ENCODE measurements at places on chromosomes 5 and 9. TPM values are rescaled to one million over a fixed set of nuclear protein-coding genes. Genes with fewer than 3 reads are reported as not detected.

DNA sequence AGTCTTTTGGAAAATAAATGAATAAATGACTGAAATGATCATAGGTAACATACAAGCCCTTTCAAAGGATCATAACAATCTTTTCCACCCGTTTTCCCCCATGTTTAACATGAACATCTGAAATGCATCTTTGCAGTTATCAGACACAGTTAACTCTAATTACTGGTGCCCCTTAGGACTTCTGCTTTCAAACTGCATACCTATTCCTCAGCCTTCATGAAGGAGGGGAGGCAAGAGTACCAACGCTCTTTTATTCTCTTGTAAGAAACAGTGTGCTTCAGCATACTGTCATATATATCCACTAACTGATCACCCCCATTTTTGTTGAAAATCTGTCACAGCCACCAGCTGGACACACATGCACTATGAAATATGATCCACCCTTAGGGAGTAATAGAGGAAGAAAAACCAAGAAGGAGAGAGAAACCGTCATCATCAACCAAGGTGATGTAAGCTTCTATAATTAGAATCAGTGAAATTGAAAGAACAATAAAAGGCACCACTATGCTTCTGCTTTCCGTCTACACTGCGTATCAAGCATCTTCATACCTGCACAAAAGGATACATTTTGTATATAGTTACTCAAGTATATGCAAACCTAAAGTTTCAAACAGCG lies 98.7 kb downstream of the RAPGEF6 start:
- DNase-seq = no peak
- no peak overlapping the region for H3K4me3 ChIP-seq
- no peak overlapping the region for H3K27ac ChIP-seq
- no peaks in the 10 kb centered on the region for H3K4me1 ChIP-seq
- no peaks in the 10 kb centered on the region for H3K27me3 ChIP-seq

DNA sequence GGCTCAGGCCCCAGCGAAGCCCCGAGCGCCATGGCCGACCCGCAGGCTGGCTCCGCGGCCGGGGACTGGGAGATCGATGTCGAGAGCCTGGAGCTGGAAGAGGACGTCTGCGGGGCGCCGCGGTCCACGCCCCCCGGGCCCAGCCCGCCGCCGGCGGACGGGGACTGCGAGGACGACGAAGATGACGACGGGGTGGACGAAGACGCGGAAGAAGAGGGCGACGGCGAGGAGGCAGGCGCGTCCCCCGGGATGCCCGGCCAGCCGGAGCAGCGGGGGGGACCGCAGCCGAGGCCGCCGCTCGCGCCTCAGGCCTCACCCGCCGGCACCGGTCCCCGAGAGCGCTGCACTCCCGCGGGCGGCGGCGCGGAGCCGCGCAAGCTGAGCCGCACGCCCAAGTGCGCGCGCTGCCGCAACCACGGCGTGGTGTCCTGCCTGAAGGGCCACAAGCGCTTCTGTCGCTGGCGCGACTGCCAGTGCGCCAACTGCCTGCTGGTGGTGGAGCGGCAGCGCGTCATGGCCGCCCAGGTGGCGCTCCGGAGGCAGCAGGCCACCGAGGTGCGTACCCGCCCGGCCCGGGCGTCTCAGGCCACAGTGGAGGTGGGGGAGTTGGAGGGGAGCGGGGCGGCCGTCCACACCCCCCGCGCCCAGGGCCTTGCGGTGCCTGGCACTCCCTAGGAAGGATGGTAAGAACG lies 1.6 kb downstream of the DMRT2 start:
- no peak overlapping the region for H3K4me3 ChIP-seq
- H3K27me3 ChIP-seq = no peaks in the 10 kb centered on the region
- H3K4me1 ChIP-seq = peaks cover 48% of the 10 kb centered on the region
- peak; percentile 77 for DNase-seq

DNA sequence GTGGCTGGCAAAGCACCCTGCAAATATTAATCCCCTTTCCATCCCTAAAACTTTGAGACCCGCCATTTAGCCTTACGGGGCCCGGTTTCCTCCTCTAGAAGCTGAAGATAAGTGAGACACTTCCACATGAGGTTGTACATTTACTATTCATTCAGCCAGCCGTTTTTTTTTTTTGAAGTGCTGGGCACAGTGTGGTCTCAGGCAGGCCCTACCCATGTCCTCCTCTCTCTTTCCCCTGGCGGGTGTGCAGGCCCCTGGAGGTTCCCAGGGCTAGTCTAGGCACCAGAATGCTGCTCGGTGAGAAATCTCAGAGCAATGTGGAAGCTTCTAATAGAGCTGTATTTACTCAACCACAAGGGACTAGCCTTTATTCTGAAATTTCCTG lies 107.4 kb upstream of the LARP1 start:
- H3K36me3 ChIP-seq = no peaks in the 10 kb centered on the region
- peak overlapping the region; percentile 34 for H3K27ac ChIP-seq
- no peak overlapping the region for H3K4me3 ChIP-seq
- H3K27me3 ChIP-seq = no peaks in the 10 kb centered on the region
- peaks cover 45% of the 10 kb centered on the region for H3K4me1 ChIP-seq

DNA sequence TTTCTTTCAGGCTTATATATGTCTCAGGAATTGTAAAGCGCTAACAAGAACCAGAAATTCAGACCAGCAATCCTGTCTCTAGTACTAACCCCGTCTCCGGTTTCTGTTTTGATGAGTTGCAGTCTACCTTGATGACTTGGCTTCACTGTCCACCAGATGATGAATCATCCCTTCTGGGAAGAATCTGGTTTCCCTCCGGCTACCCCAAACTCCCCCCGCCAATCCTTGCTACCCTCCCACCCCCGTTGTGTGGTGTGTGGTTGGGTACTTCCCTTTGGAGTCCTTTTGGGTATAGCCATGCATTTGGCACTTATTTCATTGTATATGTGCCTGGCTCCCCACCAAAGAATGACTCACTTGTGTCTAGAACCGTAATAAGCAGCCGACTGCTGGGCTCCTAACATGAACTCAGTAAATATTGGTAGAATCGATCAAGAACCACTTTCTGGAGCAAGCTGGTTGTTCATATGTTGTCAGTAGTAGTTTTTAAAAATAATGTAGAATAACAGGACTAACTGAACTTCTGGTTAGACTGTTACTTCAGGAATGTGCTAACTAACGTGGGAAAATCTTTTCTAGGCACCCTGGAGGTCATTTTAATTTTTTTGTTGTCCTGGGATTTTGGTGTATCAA lies 8.3 kb upstream of the TGFBI start:
- no peaks in the 10 kb centered on the region for H3K36me3 ChIP-seq
- H3K27ac ChIP-seq = no peak overlapping the region
- H3K4me1 ChIP-seq = peaks cover 5% of the 10 kb centered on the region
- no peaks in the 10 kb centered on the region for H3K27me3 ChIP-seq
- no peak overlapping the region for H3K4me3 ChIP-seq

DNA sequence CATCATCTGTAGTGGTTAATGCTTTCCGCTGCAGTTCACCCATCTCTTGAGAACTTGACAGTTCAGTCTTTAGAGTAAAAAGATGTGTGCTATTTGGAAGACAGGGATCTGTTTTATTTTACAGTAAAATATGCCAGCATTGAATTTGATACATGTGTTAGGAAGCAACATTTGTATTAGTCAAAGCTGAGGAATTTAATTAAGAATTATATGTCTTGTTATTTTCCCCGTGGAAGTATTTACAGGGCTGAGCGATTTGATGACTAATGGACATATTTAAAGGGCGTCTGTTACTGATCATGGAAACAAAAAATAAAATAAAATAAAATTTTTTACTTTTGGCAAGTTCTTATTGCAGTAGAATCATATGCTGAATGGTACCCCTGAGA lies 101.3 kb downstream of the PAM start:
- H3K4me1 ChIP-seq = no peaks in the 10 kb centered on the region
- H3K27ac ChIP-seq = no peak overlapping the region
- no peak for DNase-seq
- H3K4me3 ChIP-seq = no peak overlapping the region

GRCh38 chr5:132489871-132490483 lies 596 bp downstream of the IRF1 start:
- DNase-seq = peak; percentile 69
- no peaks in the 10 kb centered on the region for H3K27me3 ChIP-seq
- peak overlapping the region; percentile 58 for H3K4me3 ChIP-seq
- H3K36me3 ChIP-seq = peaks cover 20% of the 10 kb centered on the region
- peaks cover 36% of the 10 kb centered on the region for H3K4me1 ChIP-seq
- H3K27ac ChIP-seq = peak overlapping the region; percentile 95

DNA sequence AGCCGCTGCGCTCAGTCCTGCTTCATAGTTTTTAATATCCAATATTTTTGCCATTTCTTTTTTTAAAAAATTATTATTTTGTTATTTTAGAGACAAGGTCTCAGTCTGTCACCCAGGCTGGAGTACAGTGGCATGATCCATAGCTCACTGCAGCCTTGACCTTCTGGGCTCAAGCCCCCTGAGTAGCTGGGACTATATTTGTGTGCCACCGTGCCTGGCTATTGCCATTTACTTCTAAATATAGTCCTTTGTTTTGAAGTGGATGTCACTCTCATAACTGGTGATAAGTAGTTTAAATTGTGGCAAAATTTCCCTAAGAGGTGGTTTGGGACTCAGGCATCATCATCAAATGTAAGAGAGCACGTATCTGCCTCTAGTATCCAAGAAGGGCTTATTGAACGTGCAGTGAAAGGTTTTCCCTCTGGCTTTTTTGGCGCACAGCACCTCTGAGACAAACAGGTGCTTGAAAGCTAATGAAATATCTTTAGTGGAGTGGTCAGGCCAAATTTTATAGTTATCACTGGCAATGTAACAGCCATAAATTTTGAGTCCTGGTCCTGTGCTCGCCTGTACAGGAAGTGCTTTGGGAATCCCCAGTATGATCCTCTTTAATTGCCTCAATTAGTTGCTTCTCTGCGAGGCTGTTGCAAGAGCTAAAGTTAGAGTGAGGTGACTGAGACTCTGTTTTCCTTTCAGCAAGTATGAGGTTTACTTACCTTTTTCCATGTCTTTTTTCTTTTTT lies 14.8 kb downstream of the STXBP1 start:
- H3K36me3 ChIP-seq = no peaks in the 10 kb centered on the region
- no peak for DNase-seq
- no peaks in the 10 kb centered on the region for H3K27me3 ChIP-seq
- no peak overlapping the region for H3K4me3 ChIP-seq
- peaks cover 21% of the 10 kb centered on the region for H3K4me1 ChIP-seq

DNA sequence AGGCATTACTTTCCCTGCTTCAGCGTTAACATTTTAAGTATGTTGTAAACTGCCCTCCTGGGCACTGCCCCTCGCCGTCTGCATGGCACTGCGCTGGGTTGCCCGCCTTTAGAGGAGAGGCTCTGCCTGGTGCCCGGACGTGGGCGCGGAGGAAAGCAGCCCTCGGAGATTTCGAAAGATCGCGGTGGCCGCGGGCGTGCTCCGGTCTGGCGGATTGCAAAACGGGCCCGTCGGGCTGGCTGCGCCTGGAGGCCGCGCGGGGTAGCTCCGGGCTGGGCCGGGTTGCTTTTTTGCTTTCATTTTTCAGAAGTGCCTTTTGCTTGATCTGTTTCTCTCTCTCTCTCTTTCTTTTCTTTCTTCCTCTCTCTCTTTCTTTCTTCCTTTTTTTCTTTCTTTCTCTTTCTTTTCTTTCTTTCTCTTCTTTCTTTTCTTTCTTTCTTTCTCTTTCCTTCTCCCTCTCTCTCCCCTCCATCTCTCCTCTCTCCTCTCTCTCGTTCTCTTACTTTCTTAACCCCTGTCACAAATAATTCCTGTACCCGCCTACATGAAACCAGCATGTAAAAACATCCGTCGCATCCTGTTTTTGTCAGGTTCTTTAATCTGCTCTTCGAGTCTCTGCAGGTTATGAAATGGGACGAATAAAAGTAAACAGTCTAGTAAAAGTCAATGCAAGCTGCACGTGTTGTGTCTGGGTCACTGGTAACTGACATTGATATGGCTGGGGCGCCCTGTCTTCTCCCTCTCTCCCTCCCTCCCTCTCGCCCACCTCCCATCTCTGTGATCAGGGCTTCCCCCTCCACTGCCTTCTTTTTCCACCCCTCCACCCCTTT lies 1.7 kb downstream of the FST start:
- H3K4me3 ChIP-seq = peak overlapping the region; percentile 16
- no peaks in the 10 kb centered on the region for H3K27me3 ChIP-seq
- H3K4me1 ChIP-seq = peaks cover 12% of the 10 kb centered on the region
- no peaks in the 10 kb centered on the region for H3K36me3 ChIP-seq
- no peak overlapping the region for H3K27ac ChIP-seq

- H3K36me3 ChIP-seq = peaks cover 7% of the 10 kb centered on the region
- no peak for DNase-seq
- no peaks in the 10 kb centered on the region for H3K27me3 ChIP-seq
- no peak overlapping the region for H3K27ac ChIP-seq
- H3K4me1 ChIP-seq = no peaks in the 10 kb centered on the region
- no peak overlapping the region for H3K4me3 ChIP-seq
Observed at GRCh38 chr9:114035845-114036801, 42.0 kb downstream of the AMBP start.

DNA sequence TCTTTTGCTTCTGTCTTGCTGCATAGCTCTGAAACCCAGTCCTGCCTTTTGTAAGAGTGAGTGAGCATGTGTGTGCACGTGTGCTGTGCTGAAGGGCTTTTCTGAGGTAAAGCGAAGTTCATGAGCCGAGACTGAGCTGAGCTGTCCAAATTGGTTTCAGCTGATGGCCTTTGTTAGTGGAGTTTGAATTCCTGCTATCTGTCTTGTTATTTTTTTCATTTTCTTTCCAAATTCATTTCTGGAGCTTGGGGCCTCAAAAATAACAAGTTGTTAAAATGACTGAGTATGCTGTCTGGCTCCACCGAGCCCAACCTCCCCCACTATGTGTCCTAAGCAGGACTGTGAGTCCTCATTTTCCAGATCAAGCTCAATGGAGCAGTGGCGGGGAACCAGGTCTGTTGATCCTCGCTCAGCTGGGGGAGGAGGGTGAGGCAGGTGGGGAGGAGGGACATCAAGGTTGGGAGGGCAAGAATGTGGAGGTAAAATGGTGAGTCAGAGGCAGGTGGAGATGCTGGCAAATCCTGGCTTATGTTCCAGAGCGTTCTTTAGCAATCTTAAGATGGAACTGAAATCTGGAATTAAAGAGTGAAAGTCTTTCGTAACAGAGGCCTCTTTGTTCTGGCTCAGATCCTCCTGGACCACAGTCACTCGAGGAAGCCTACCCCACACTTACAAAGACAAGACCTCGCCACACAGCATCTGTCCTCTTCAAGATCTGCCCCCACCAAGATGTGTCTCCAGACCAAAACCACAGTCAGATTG lies 63.9 kb downstream of the SREK1 start:
- no peak overlapping the region for H3K27ac ChIP-seq
- H3K4me3 ChIP-seq = no peak overlapping the region
- no peaks in the 10 kb centered on the region for H3K4me1 ChIP-seq
- H3K36me3 ChIP-seq = no peaks in the 10 kb centered on the region

GRCh38 chr5:83097689-83098231 lies 20.4 kb downstream of the XRCC4 start:
- H3K4me3 ChIP-seq = no peak overlapping the region
- no peaks in the 10 kb centered on the region for H3K27me3 ChIP-seq
- no peak overlapping the region for H3K27ac ChIP-seq
- H3K4me1 ChIP-seq = peaks cover 10% of the 10 kb centered on the region
- H3K36me3 ChIP-seq = no peaks in the 10 kb centered on the region
- DNase-seq = no peak

GRCh38 chr5:147538236-147538635 lies 28.4 kb upstream of the DPYSL3 start:
- no peak overlapping the region for H3K4me3 ChIP-seq
- no peaks in the 10 kb centered on the region for H3K27me3 ChIP-seq
- H3K4me1 ChIP-seq = no peaks in the 10 kb centered on the region

The HNRNPAB gene
- total RNA-seq = 73.8 TPM

The SLC2A8 gene
- total RNA-seq = 18.2 TPM

Measured in body of pancreas (tissue), 4 donors.